LHCN-M2 (cell line): ENCODE measurements at places on chromosomes 4 and X. TPM values are rescaled to one million over a fixed set of nuclear protein-coding genes. Genes with fewer than 3 reads are reported as not detected.
A peak's percentile ranks its signal among the peaks of the same experiment; 100 is the strongest.

GRCh38 chr4:183960046-183960420, 54.9 kb downstream of the STOX2 start:
- DNase-seq: peak; percentile 26

GRCh38 chrX:28581522-28581921, 5.7 kb upstream of the IL1RAPL1 start:
- no peak for DNase-seq

DNA sequence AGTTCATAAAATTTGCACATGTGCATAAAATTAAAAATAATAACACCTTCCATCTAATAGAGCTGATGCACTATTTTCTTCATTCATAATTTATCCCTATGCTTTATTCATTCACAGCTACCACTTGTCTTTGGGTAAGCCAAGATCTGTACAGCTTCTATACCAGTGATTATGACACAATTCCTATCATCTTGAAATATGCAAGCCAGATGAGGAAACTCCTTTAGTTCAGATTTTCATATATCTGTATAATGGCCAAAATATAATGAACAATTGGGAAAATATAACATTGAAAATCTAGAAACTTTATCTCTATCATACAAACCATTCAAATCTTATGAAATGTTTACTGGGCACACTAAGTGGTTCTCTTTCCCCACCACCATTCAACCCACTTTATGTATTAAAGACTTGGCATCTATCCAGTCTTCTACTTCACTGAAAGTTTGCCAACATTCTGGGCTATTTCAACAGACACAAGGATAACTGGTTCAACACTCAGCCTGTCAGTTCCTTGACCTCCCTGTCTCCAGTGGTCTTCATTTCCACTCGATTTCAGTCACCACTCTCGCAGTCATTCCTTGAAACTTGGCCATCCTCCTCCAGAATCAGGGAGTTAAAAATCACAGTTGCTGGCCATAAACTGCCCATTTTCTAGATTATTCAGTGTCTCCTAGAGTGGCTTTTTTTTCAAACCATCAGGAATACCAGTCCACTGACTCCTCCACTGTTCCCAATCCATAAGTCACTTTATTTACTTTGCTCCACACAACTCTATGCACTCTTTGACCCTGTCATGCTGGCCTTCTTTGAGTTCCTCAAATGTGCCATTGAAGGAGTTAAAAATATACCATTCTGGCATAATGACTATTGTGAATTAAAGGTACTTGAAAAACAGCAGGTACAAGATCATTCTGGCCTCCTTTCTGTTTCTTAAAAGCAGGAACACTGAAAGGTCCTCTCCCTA, 85.5 kb downstream of the CAMK2D start:
- DNase-seq: no peak

The SGCB gene
- total RNA-seq: 37.2 and 42.4 TPM in 2 replicates

GRCh38 chr4:13701937-13702446, 74.5 kb upstream of the BOD1L1 start:
- peak; percentile 48 for DNase-seq

The CLDN2 gene
- 0.06 TPM in 1 of 2 replicates, not detected in the other for total RNA-seq

The RBMX gene
- total RNA-seq: 383 and 536 TPM in 2 replicates

- DNase-seq: no peak
Observed at GRCh38 chr4:32163125-32163524, 1443.0 kb downstream of the PCDH7 start.

The SULT1E1 gene
- total RNA-seq: not detected in 2 replicates

- DNase-seq: peak; percentile 40
Observed at GRCh38 chrX:53483838-53484405, 49.8 kb upstream of the HSD17B10 start.
